ENCODE measurements at places on chromosomes 2 and 18. TPM values are rescaled to one million over a fixed set of nuclear protein-coding genes. Genes with fewer than 3 reads are reported as not detected.

TAF1B gene
- polyA plus RNA-seq, result 13.1 TPM

NMUR1 gene
- polyA plus RNA-seq, result 3.7 TPM

C2orf81 gene
- 3.3 TPM for polyA plus RNA-seq

NPHP1 gene
- 0.49 TPM for polyA plus RNA-seq

QPCT gene
- polyA plus RNA-seq, result 0.20 TPM

NAT8 gene
- not detected for polyA plus RNA-seq

ACMSD gene
- polyA plus RNA-seq, result not detected

REG3G gene
- polyA plus RNA-seq, result not detected

PCARE gene
- polyA plus RNA-seq, result not detected

GYPC gene
- 199 TPM for polyA plus RNA-seq

PJVK gene
- 0.44 TPM for polyA plus RNA-seq

TEKT4 gene
- polyA plus RNA-seq, result not detected

GDF7 gene
- 0.05 TPM for polyA plus RNA-seq

CACNB4 gene
- not detected for polyA plus RNA-seq

SLC19A3 gene
- polyA plus RNA-seq, result not detected

TRIM43B gene
- not detected for polyA plus RNA-seq

PDIA6 gene
- polyA plus RNA-seq, result 126 TPM

TXNDC2 gene
- not detected for polyA plus RNA-seq

KLHL29 gene
- 0.02 TPM for polyA plus RNA-seq

All from naive thymus-derived CD8-positive, alpha-beta T cell (primary cell).